ENCODE measurements at places on chromosomes 16 and 17.
A peak's percentile ranks its signal among the peaks of the same experiment; 100 is the strongest.

DNA sequence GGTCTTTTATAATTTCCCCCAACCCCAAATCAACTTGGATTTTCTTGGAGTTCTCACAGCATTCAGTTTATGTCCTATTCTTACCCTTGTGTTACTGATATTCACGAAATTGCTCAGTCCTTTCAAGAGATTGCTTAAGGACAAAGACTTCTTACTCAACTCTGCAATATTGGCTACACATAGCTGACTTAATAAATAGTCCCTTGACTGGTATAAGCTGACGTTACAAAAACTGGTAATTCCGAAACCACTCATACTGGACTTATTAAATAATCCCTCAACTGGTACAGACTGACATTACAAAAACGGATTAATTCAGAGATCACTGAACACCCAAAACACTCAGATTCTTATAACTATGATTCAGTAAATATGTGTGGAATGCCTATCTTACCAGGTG, 860 bp downstream of the TIGD7 start:
- DNase-seq = no peak

- DNase-seq = no peak
Measured at GRCh38 chr16:89364606-89365005, 125.8 kb downstream of the ANKRD11 start.

GRCh38 chr16:76195056-76195455, 82.1 kb upstream of the CNTNAP4 start:
- DNase-seq = no peak

DNA sequence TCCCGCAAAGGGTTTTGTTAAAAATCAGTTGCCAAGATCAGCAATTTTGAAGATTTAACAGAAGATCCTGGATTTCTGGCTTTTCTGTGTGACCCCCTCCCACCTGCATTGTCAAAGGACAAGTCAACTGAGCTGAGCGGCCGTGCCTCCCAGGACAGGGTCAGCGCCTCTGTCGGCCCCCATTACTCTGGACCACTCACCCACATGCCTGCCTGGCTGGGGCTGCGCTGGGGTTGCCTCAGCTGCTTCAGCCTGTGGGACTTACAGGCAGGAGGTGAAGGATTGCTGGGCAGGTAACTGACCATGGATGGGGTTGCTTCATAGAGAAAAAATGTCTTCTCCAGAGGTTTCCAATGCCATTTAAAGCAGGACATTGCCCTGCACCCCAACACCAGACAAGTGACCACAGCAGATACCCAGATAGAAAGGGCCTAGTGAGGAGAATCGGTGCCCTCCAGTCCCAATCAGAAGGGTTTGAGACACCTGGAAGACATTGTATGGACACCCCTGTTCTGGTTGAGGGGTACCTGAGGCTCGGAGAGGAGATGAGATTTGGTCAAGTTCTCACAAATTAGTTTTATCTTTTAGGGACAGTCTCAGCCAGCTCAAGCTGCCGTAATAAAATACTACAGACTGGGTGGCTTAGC, 52.8 kb downstream of the SNX20 start:
- DNase-seq = no peak

GRCh38 chr17:8918807-8919465, 46.6 kb downstream of the PIK3R5 start:
- no peak for DNase-seq

DNA sequence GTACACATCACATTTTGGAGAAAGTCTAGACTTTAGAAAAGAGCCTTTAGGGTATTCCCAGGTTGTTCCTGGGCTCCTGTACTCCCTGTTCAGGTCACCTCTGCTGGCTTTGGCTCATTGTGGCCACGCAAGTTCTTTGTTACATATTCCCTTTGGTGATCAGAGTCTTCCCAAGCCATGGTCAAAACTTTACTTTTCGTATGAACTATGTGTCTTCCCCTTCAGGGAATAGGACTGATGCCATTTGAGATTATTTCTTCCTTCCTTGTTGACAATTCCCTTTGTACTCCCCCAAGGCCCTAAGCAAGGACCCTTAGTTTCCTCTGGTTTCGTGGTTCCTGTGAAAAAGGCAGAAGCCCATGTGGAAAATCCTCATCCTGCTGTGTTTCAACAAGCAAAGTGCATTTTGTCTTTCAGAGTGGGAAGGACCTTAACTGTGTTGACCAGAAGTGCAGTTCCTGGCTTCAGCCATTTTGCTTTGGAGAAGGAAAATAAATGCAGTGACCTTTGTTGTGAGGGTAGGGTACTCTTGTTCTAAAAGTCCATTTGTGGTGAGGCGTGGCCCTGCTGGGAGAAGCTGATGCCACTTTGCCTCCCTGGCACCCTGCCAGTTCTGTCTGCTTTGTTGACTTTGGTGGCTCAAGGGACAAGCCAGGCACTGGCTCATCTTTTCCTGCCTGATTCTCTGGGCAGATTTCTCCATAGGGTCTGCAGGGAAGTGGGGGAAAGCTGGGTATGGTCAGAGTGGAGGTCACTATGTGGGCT, 55.1 kb downstream of the ZNRF1 start:
- DNase-seq = no peak

- DNase-seq = no peak
Measured at GRCh38 chr17:77864234-77865111, 94.0 kb upstream of the TNRC6C start.

- no peak for DNase-seq
Measured at GRCh38 chr17:38425744-38426143, 2.5 kb upstream of the ARHGAP23 start.

DNA sequence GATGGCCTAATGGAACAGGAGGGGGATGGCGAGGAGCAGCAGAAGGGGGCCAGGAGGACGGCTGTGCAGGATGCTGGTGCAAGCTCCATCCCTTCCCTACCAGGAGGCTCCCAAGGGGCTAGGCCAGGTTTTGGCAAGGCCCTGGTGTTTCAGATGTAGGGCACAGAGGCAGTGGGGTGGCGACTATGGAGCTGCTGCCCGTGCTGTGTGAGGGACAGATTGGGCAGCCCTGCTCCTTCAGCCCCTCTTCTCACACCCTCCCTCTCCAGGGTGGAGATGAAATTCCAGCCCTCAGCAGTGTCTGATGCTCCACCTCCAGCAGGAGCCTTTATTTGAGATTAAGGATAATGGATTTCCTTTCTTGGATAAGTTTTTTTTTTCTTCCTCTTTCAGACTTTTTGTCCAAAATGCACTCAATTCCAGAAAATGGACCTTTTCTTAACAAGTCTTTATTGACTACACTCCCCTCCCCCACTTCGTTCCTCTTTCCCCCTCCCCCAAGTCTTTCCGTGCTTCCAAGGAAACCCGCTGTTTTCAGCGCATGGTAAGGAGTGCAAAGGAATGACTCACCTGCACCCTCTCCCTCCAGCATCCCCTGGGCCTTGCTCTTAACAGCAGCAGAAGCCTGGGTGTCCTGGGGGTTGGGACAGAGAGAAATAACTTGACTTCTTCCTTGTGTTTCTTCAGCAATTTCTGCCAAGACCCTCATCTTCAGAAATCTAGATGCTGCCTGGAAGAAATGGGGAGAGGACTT, 95.2 kb downstream of the CCDC182 start:
- DNase-seq = peak; percentile 20

GRCh38 chr16:1812732-1813163, 13.9 kb downstream of the HAGH start:
- DNase-seq = peak; percentile 26

DNA sequence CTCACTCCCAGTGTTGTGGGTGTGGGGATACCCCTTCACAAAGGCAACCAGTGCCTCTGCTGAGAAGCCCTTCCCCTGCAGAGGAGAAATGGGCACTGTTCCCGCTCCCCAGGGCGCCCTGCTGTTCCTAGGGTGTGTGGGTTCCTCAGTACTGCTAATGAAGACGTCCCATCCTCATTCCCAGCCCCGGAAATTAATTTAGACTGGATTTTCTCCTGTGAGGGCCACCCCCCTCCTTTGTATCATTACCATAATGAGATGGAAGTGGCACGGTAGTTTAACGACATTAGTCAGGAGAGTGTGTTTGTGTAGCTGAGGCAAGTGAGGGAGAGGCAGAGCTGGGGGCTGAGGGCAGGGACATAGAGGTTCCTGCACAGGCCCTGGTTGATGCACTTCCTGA, 53.2 kb downstream of the PIPOX start:
- DNase-seq = no peak

GRCh38 chr17:8991514-8992285, 26.2 kb upstream of the PIK3R5 start:
- DNase-seq = peak; percentile 14

- DNase-seq = no peak
Measured at GRCh38 chr17:64037802-64038201, 17.4 kb upstream of the ICAM2 start.

DNA sequence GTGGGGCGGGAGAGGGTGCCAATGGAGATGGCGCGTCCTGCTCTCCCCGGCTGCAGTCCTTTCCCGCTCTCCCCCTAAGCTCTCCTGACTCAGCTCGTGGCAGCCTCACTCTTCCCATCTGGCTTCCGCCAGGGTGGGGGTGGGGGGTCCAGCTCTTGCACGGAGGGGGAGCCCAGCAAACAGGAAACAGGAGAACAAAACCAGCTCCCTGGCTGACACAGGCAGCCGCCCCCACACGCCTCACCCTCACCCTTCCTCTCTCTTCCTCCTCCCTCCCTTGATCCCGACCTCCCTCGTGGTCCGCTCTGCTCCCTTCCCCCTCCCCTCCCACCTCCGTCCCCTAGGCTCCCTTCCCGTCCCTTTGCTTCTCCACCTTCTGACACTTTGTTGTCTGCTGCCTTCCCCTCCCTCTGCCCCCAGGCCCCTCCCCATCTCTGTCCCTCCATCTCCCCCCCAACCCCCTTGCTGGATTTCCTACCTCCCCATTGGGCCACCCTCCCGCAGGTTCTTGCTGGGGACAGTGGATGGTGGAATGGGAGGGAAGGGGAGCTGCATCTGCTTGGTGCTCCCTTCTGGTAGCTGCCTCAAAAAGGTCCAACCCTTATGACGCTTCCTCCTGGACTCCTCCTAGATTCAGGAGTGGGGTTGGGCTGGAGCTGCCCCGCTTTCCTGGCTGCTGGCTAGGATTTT, 23.7 kb downstream of the ARHGAP23 start:
- peak; percentile 45 for DNase-seq

- DNase-seq = no peak
Measured at GRCh38 chr17:63688396-63689020, 11.4 kb downstream of the LIMD2 start.

DNA sequence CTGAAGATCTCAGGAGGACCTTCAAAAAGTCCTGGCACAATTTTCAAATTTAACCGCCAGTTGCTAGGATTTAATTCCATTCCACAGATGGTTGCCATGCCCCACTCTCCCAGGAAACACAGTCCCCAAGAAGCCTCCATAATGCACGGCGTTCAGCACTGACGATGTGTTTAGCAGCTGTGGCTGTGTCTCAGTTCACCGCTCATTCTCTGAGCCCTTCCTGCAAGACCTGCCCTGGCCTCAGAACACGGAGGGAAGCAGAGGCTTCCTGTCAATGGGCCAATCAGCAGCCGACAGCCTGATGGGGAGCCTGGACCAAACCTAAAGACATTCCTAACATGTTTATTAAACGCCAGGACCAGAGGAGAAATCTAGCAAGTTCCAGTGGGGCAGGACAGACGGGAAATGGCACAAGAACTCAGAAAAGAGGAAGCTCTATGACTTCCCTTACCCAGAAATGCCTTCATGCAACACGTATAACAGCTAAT, 4.9 kb downstream of the MYLK3 start:
- no peak for DNase-seq

DNA sequence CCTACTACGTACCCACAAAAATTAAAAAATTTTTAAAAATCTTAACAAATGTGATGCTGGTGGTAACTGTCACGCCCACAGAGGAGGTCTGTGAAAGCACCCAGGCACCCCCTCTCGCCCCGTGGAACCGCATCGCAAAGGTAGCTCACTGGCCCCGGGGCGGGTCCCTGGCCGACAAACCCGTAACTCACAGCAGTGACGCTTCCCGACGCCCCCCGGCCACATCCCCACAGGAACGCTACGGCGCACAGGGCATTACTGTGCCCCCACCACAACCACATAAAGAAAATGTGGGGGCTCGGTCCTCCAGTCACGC, 366 bp downstream of the ANKS3 start:
- no peak for DNase-seq

GRCh38 chr17:72600934-72601333, 480.1 kb downstream of the SOX9 start:
- DNase-seq = peak; percentile 64

GRCh38 chr17:40596261-40596919, 31.1 kb upstream of the CCR7 start:
- no peak for DNase-seq

- DNase-seq = no peak
Measured at GRCh38 chr16:27202923-27203506, 311 bp upstream of the KDM8 start.

DNA sequence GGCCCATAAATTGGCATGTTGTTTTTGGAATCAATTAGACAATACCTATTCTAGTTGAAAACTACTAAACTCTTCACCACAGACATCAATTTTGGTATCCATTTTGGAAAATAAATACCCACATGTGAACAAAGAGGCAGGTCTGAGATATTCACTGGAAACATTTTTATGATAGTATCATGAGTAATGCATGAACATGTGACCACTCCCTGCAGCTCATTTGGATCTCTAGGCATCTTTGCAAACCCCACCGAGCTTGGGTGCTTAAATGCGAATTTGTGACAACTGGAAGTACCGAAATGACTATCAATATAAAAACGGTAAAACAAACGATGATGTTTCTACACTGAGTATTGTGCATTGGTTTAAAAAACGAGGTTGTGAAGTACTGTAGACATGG, 285.2 kb downstream of the IRF8 start:
- no peak for DNase-seq

Measured in RCC 7860 (cell line).